Body of pancreas (tissue), 4 donors: ENCODE measurements at places on chromosomes 3 and 15.

DNA sequence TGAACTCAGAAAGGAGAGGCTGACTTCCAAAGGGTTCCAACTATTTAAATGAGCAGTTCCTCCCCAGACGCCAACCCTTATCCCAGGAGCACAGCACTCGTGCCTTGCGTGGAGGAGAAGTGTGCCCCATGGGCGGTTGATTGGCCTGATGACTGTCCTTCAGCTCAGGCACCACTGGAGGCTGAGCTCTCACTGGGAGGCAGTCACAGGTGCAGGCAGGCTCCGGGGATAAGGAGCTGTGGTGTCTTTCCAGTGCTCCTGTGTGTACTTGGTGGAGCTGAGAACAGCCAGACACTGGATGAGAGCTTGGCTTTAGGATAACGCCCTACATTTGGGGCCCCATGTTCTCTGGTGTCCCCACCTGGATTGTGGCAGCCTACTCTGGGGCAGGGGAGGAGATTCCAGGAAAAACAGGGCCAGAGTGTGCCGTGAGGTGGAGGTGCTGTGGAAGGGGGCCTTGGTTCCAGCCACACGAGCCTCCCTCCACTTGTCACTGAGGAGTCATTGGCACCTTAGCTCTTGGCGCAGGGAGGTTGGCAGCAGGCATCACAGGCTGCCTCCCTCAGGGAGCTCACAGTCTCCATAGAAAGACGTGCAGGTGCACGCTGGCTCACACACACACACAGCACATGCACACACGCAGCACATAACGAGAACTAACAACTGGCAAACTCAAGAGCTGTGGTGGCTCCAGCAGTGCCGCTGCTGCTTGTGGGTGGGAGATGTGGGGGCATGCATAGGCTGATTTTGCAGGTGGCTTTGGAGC, 22.7 kb upstream of the EPHB3 start:
- DNase-seq, result no peak

DNA sequence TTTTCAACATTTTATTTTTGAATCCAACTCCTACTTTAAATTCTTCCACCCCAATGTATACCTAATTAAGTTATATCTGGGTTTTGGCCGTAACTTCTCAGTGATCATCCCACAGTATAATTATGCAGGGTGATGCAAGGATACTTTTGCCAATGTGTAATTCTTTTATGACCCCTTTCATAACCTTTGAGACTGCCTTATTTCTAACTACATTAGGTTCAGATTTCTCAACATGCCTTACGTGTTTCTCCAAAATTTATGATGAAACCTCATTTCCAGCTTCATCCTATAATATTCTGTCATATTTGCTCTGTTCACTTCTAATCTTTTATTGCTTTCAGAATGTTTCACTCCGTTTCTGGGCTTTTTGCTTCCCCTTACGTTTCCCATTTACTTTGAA, 1229.6 kb upstream of the ALCAM start:
- no peak for DNase-seq

DNA sequence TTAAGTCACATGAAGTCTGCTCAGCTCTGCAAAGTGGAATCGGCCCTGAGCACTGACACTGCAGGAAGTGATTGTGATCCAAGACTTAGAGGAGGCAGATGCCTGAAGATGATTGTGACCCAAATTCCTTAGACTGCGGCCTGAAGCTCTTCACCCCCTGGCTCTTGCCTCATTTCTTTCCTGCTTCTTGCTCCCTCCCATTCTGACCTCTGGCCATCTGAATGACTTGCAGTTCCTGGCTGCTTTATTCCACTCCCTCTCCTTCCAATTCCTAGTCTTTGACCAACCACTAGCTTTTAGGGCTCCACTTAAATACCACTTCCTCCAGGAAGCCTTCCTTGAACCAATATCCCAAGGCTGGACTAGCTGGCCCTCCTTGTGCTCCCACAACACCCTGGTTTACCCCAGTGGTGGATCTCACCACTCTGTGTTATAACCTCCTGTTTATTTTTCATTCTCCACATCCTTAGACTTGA, 9.9 kb upstream of the EPB42 start:
- peak; percentile 41 for DNase-seq

DNA sequence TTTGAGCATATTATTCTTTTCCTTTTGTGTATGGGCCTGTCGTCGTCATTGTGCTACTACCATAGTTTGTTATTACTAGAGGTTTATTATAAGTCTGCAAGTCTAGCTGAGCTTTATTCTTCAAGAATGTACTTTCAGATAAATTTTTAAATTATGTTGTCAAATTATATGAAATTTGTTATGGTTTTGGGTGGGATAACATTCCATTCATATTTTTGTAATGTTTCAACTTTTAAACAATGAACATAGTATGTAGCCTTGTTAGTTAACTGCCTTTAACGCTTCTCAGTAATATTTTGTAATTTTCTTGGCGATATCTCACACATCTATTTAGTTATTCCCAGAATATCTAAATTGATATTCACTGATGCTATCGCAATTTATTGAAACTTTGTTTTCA, 41.6 kb upstream of the GOLGA8B start:
- no peak for DNase-seq

DNA sequence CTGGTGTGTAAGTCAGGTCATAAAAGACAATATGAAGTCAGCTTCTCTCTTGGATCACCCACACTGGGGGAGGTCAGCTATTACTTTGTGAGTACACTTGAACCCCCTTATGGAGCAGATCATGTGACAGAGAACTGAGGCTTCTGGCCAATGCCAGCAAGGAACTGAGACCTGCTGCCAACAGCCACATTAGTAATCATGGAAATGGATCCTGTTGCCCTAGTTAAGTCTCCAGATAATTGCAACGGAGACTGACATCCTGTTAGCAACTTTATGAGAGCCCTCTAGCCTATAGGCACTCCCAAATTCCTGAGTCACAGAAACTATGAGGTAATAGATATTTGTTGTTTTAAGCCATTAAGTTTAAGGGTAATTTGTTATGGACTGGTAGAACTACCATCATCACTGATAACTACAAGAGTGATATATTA, 110.4 kb upstream of the GMNC start:
- DNase-seq, result no peak

DNA sequence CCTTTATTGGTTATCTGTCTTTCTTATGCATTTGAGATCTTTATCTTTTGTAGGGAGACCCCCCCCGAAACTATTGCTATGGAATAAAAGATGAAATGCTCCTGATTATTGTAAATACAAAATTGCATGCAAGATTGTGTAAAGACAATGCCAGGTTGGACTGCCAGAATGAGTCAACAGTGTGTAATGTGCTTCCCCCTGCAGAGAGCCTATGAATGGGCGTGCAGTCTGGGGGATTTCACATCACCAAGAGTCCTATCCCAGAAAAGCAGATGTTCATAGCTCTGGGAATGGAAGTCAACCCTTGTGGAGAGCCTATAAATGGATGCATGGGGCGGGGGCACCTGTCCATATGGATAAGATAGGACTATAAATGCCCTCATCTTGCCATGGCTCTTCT, 584.3 kb downstream of the NSUN3 start:
- no peak for DNase-seq

- no peak for DNase-seq
Observed at GRCh38 chr3:59185591-59186369, 136.0 kb upstream of the CFAP20DC start.

GRCh38 chr3:128076483-128077201, 24.4 kb downstream of the SEC61A1 start:
- no peak for DNase-seq

DNA sequence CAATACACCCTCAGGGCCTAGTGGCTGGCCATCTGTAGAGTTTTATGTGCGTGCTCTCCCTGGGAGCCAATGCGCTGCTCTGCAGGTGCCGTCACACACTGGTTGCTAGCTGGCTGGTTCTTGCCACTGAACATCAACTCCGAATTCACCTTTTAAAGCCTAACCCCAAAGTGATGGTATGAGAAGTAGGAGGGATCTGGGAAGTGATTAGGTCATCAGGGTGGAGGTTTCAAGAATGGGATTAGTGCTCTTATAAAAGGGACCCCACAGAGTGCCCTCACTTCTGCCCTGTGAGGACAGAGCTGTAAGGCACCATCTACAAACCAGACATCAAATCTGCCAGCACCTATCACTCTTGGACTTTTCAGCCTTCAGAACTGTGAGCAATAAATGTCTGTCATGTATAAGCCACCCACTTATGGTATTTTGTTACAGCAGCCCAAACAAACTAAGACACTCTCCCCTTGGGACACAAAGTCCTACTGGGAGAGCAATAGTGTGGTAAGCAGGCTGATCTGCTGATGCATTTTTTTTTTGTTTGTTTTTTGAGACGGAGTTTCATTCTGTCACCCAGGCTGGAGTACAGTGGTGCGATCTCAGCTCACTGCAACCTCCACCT, 20.3 kb downstream of the RGMA start:
- DNase-seq, result no peak

DNA sequence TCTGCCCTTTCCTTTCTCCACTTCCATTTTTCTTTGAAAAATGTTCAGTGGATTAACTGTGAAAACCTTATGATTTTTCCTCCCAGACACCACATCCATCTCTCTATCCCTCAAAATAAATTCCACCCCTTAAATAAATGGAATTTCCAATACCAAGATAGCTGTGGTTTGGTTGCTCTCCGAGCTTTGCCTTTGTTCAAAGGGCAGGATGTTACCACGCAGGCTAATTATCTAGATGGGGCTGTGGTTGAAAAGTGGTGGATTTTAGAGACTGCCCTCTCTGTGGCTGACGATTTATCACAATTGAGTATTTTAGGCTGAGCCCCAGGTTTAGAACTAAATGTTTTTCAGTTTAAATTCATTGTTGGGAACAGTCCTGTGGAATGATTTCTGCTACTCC, 36.9 kb upstream of the CMSS1 start:
- DNase-seq, result no peak

GRCh38 chr3:186986816-186987215, 56.5 kb downstream of the ST6GAL1 start:
- no peak for DNase-seq

DNA sequence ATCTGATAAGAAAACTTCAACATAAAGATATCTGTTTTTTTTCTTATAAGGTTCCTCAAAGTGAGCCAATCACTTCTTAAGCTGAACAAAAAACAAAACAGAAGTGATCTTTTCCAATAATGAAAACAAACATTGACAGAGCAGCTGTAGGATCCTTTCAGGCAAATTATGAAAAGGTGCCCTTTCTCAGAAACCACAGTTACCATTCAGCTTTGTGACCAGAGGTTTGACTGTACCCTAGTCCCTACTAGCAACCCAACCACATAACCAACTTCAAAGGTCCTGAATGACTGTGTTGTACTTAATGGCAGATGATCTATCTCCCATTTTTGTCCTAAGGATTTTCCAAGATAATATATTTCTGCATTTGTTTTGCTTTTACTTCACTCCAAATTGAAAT, 39.4 kb upstream of the CCR2 start:
- DNase-seq, result no peak

- DNase-seq, result no peak
Observed at GRCh38 chr3:81908561-81908960, 147.1 kb upstream of the GBE1 start.

DNA sequence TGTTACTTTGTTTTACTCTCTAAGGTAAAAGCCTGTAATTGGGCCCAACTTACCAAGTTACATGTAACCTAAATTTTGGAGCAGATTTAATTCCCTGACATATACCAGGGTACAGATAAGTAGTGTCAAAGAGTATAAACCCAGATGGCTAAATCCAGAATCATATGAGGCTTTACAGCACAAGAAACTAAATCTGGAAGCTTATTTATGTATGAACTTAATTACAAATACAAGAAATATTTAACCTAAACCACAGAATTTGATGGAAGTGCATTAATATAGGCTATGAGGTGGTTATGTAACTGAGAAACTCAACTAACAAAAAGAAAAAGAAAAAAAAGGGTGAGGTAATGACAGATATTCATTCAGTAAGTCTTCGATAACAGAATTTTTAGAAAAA, 930.2 kb upstream of the ALCAM start:
- no peak for DNase-seq

DNA sequence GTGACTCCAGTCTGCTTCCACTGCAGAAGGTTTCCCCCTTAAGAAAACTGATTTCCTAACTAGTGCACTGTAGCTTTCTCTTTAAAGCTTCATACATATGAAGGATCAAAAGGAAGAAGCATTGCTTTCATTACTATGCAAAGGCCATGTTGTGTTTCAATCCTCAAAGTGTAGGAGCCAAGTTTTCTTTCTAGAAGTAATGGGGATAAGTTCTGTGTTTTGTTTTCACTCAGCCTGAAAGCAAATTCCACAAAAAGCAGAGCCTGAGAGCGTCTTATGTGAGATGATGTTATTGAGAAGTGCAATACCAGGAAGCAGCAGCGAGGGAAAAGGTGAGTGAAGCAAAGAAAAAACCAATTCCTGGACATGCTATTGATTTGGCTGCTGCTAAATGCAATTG, 99.7 kb downstream of the GMNC start:
- no peak for DNase-seq

DNA sequence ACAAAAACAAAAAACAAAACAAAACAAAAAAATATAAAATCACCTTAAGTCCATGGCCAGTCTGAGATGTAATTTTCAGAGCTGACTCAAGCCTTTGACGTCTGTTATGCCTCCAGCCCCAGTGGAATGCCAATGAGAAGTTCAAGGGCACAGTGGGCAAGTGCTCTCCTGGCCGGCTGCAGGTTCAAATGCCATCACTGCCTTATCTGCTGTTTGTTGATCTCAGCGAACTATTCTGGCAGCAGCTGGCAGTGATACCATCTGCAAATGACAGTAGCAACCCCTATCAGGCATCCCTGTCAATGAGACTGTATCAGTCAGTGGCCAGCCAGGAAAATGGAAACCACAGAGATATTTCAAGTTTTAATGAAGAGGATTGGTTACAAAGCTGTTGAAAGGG, 10.8 kb upstream of the PDE8A start:
- no peak for DNase-seq

DNA sequence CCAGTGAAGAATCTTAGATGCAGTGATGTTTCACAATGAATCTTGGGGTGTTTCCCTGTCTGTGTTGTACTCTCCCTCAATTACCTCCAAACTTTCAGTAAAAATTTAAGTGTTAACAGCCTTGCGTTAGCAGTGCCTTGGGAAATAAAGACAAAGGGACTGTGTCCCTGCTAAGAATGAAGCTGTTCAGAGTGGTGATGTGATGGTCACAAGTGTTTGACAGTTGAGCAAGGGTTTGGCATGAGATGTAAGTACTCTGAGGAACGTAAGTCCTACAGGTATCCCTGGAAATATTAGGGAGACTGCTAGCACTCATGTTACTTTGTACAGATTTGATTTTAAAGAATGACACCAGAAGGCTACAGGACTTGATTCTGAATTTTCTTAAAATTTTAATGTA, 304.3 kb upstream of the DPH6 start:
- no peak for DNase-seq

GRCh38 chr3:149609595-149609994, 48.2 kb downstream of the WWTR1 start:
- DNase-seq, result no peak
